ENCODE measurements at places on chromosomes 1 and 21. TPM values are rescaled to one million over a fixed set of nuclear protein-coding genes. Genes with fewer than 3 reads are reported as not detected.

DNA sequence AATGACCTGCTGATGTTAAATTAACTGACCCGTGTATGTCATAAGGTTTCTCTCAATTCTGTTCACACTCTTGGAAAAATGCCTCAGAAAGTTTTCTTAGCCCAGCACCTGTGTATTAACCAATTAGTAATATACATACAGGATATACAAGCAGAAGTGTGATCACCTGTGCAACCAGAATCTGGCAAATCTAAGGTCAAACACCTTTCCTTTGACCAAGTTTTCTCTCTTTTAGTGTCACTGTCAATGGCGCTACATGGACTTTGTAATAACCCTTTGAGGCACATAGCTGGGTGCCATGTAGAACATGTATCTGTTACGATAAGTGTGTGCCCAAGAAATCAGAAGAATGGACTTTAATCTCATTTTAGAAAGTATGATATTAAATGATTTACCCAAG, 1.1 kb downstream of the NCSTN start:
- no peak for DNase-seq

DNA sequence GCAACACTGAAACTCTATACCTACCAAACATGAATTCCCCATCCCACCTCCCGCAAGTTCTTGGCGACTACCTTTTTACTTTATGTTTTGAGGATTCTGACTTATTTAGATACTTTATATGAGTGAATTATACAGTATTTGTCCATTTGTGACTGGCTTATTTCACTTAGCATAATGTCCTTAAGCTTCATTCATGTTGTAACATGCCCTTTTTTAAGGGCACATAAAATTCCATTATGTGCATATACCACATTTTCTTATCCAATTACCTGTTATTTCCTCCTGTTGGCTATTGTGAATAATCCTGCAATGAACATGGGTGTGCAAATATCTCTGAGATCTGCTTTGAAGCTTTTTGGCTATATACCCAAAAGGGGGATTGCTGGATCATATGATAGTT, 22.0 kb upstream of the CHIT1 start:
- no peak for DNase-seq

DNA sequence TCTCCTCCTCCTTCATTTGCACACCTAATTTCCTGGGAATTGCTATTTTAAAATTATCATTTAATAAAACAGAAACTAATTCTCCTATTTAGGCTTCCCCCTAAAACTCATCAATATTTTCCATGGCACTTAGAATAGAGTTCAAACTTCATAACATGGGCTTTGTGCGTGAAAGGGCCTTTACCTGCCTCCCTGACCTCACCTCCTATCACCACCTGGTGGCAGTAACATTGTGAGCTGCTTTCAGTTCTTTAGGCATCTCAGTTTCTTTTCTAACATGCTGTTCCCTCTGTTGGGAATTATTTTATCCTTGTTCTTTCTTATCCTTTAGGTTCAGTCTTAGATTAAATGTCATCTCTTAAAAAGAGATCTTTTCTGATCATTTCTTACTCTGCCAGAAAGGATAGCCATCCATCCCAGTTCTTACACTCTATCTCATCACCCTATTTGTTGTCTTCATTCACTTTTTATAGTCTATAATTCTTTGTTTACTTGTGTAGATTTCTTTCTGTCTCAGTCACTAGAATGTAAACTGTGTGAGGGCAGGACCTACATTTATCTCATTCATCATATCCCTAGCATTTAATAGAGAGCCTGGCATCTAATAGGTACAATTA, 133.8 kb upstream of the KIAA1614 start:
- peak; percentile 12 for DNase-seq

The TMEM269 gene
- 0.02 TPM for polyA plus RNA-seq

The MAP1LC3C gene
- polyA plus RNA-seq = not detected

DNA sequence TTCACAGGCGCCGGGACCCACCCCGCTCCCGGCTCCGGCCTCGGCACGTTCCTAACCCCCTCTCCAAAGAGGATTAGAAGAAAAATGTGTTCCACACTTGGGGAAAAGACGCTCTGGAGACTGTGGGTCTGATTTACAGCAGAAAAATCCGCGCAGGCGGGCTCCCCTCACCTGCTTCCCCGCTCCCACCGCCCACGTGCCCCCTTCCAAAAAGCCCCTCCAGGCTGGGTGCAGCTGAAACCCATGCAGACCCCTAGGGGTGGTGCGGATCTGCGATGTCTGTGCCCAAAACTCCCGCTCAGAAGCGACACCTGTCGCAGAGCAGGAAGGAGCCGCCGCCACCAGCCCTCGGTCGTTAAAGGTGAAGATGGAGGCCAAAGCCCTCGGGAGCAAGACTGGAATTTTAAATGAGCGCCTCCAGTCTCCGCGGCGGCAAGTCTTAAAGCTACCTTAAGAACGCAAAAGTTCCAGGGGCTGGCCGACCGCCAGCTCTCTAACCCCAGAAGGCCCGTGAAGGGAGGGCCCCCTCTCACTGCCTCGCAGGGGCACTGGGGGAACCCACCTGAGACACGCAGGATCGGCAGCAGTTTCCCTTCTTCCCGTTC, 688 bp upstream of the CHD5 start:
- DNase-seq = no peak

The GPA33 gene
- polyA plus RNA-seq = not detected

The MYOG gene
- polyA plus RNA-seq = not detected

DNA sequence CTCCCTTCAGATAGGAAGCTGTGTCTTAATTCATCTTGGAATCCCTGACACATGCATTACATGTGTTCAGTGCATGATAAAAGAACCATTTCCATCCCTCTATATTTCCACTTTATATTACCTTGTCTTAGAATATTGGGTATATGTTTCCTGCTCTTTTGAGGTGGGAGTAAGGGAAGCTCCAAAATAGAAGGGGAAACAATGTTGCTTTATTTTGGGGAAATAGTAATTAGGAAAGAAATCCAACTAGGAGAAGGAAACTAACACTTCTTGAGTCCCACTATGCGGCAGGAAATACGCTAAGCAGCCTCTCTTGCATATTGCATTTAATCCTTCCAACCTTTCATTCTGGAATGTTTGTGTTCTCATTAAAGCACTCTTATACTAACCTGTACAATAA, 89.4 kb upstream of the VAV3 start:
- no peak for DNase-seq

DNA sequence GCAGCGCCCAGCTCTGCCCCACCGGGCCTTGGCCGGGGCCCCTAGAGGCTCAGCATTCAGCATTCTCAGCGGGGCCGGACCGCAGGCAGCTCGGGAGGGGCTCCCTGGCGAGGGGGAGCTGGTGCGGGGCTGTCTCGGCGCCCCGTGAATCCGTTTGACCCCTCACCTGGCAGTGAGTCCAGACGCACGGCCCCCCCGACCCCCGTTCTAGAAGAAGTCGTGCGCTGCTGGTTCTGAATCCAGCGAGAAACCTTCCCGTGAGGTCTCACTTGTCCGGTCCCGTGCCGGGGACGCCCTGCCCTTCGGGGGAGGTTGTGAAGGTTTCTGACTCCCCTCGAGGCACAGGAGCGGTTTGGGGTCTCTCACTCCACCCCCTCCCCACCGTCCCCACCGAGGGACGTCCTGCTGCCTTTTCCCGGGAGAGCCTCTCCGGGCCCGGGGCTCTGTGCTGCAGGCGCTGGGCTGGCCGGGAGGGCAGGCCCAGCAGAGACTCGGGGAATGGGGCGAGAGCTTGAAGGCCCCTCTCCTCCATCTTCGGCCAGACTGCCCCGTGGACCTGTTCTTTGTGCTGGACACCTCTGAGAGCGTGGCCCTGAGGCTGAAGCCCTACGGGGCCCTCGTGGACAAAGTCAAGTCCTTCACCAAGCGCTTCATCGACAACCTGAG, 655 bp downstream of the COL6A1 start:
- DNase-seq = no peak
